ENCODE measurements at places on chromosomes 11 and 22. TPM values are rescaled to one million over a fixed set of nuclear protein-coding genes. Genes with fewer than 3 reads are reported as not detected.

GRCh38 chr11:57335023-57335342 lies 709 bp downstream of the SSRP1 start:
- DNase-seq = no peak

The MICALL1 gene
- total RNA-seq = 5.5 TPM

The NOX4 gene
- 0.80 TPM for total RNA-seq

- DNase-seq = no peak
Observed at GRCh38 chr11:113272927-113273615, 41.3 kb upstream of the TTC12 start.

- DNase-seq = no peak
Observed at GRCh38 chr22:48104102-48104738, 1341.8 kb downstream of the TBC1D22A start.

GRCh38 chr11:116610190-116610589 lies 162.6 kb downstream of the BUD13 start:
- DNase-seq = no peak

- no peak for DNase-seq
Observed at GRCh38 chr11:7495882-7496551, 10.7 kb downstream of the OLFML1 start.

- DNase-seq = no peak
Observed at GRCh38 chr22:38204784-38205183, 3.0 kb downstream of the MAFF start.

DNA sequence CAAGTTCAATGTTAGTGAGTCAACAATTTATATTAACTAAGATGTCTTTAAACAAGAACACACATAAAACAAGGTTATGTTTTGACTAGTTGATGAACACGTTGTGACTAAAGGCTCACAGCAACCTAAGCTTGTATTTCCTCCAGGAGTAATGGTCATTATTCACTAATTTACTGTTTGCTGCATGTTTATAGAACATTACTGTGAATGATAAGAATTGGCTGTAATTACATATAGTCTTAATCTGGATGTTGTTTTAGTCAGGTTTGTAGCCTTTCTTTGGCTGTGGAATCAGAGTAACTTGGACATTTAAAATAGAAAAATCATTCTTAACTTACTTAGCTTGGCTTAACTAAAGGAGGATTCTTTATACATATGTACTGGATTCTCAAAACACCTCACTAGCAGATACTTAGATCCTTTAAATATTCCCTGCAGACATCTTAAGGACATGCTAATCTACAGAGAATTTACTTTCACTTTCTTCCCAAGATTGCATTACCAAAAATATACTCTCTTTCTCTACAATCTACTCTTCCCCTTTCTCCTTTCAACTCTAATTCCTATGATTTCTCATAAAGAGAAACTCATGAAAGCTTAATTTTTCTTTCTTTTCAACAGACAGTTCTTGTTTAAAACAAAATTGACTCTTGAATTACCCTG lies 319.7 kb upstream of the CTSC start:
- no peak for DNase-seq

The SCGB1A1 gene
- total RNA-seq = 1.5 TPM

GRCh38 chr11:67364783-67365722 lies 8.3 kb downstream of the CLCF1 start:
- no peak for DNase-seq

GRCh38 chr11:118170882-118171268 lies 5.6 kb downstream of the SCN2B start:
- no peak for DNase-seq

DNA sequence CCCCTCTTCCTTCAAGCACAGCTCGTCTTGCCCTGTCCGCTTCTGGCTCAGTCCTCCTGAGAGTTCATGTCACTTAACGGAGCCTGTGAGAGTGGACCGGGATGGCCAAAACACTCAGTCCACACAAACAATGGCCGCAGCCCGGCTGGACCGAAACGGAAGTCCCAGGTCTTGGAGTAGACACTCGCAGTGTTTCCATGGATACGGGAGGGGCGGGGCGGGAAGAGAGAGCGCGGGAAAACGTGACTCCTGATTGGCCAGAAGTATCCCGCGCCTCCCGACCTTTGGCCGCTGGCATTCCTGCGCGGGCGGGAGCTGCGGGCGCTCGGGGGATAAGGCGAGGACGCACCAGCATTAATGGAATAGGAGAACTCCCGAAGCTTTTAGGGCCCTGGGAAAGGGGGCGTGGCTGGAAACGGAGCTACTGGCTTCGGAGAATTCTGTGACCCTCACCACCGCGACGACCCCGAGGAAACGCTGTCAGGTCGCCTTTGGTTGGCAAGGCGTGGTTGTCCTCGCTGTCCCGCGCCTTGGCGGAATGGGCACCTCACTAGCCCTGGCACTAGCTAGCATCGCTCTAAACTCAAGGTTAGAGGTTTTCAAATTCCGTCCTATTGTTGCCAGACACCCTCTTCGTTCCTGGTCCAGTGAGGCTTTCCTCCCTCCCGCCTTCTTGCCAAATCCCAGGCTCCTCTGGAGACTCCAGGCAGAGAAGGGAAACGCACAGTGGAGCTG lies at the start of the genes NLRP14 and ZNF214:
Gene NLRP14 (plus strand): TSS at position 297 of the 735 bp plus-strand sequence. CDS start 18,108 bp downstream, outside the sequence.
Gene ZNF214 (minus strand): TSS at position 164 of the 735 bp plus-strand sequence. CDS start 17,511 bp downstream, outside the sequence.
- peak; percentile 12 for DNase-seq

- DNase-seq = peak; percentile 69
Observed at GRCh38 chr22:50269970-50270665, at the start of gene MAPK11. Gene MAPK11, minus strand, starts transcription at chr22:50270380. Its CDS starts 88 bp downstream, at chr22:50270292.

The RAB3IL1 gene
- total RNA-seq = 3.6 TPM

GRCh38 chr11:86117001-86117711 lies 48.3 kb upstream of the PICALM start:
- no peak for DNase-seq

The OR52I1 gene
- total RNA-seq = under 0.01 TPM

The CHST1 gene
- total RNA-seq = 0.80 TPM

GRCh38 chr22:21942407-21943343 lies 10.0 kb downstream of the PPM1F start:
- no peak for DNase-seq

- DNase-seq = no peak
Observed at GRCh38 chr22:27134315-27134701, 476.9 kb downstream of the MIAT start.

- no peak for DNase-seq
Observed at GRCh38 chr11:112185883-112186282, 10.6 kb downstream of the BCO2 start.

- DNase-seq = peak; percentile 4
Observed at GRCh38 chr11:81497202-81497804, 1236.4 kb downstream of the FAM181B start.

The C11orf58 gene
- 212 TPM for total RNA-seq

DNA sequence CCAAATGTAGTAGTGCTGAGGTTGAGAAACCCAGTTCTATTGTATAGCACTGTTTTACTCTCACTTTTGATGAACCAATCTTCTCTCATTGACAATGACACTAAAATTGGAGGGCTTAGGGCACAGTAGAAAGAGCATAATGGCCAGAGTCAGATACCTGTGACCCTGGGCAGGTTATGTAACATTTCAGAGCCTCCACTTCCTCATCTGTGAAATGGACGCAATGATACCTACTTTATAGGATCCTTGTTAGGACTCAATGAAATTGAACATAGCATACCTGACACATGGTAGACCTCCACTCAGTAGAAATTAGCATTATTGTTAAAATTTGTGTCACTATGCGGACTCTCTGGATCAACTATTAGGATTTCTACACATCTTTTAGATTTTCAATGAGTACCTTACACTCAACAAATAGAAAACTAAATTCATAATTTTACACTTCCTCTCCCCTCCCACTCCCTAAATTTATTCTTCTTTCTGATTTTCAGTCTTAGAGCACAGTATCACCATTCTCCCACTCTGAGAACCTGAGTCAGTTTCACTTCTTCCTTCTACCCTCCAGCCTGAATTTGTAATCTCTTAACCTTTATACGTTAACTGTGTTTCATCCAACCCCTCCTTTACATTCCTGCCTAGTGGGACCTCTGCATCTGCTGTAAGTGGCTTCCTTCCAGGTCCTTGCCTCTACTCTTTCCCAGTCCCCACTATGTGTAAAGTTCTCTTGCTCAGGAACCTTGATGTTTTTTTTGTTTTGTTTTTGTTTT lies 78.3 kb downstream of the MICAL2 start:
- DNase-seq = no peak

DNA sequence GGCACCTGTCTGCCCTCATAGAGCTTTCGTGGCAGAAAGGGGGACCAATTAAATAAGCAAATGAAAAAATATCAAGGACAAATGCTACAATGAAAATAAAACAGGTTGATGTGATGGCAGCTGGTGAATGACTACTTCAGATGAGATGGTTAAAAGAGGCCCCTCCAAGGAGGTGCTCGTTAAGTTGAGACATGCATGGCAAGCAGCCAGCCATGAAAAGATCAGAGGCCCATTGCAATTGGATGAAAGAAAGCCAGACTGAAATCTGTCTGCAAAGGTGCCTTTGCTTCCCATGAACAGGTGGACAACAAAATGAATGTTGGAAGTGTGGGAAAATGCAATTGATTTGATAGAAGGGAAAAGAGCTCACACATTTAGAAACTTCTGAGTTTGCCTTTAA lies 848 bp upstream of the TRPC6 start:
- no peak for DNase-seq

The SCN3B gene
- 0.14 TPM for total RNA-seq

GRCh38 chr11:8268530-8269400 lies 5.1 kb upstream of the LMO1 start:
- no peak for DNase-seq

The RNH1 gene
- total RNA-seq = 79.2 TPM

DNA sequence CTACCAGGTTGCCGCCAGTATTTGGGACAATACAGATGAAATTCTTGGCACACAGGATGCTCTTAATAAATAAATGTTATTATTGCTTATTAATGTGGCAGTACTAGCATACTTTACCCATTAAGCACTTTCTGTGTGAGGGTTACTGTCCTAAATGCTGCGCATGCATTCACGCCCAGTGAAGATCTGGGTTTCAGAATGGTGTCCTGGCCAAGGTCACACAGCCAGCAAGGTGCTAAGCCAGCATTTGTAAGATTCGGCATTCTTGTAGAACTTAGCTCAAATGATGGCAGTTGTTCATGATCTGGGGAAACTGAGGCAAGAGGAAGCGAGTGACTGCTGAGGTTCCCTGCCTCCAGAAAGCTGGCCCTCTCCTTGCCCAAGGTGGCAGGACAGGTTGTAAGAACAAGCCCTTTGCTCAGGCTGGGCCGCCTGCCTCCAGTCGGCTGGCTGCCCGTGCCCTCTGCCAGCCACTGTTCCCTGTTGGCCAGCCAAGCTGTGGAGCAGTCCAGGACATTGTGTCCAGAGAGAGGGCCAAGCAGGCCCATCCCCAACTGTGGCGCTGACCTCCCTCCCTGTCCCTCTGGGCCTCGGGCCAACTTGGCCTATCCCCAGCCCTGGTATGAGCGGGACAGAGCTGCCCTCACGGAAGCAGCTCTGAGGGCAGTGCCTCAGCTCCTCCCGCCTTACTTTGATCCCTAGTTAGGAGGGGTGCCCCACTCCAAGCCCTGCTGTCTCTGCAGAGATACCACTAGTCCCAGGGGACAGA lies 28.8 kb downstream of the TOB2 start:
- DNase-seq = no peak

- no peak for DNase-seq
Observed at GRCh38 chr11:69531717-69532088, 50.2 kb downstream of the LINC01488 start.

The TAF1D gene
- 198 TPM for total RNA-seq

GRCh38 chr11:125343718-125344131 lies 152.3 kb downstream of the FEZ1 start:
- DNase-seq = no peak

GRCh38 chr11:32062540-32062939 lies 28.3 kb upstream of the RCN1 start:
- DNase-seq = no peak

The DUSP8 gene
- 0.14 TPM for total RNA-seq

The MRGPRX3 gene
- total RNA-seq = not detected

DNA sequence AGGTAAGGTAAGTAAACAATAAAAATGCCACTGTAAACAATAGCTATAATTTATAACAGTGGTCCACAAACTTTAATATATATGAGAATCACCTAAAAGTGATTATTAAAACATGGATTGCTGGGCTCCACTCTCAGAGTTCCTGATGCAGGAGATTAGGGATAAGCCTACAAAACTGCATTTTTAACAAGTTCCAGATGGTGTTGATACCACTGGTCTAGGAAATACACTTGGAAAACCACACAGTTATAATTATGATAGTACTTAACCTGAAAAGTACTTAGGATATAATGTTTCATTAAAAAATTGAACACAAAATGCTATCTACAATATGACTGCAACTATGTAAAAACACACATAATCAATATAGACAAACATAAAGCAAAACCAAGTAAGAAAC lies 20.4 kb downstream of the FCHSD2 start:
- DNase-seq = no peak

- DNase-seq = no peak
Observed at GRCh38 chr11:101008961-101009689, 120.5 kb downstream of the PGR start.

DNA sequence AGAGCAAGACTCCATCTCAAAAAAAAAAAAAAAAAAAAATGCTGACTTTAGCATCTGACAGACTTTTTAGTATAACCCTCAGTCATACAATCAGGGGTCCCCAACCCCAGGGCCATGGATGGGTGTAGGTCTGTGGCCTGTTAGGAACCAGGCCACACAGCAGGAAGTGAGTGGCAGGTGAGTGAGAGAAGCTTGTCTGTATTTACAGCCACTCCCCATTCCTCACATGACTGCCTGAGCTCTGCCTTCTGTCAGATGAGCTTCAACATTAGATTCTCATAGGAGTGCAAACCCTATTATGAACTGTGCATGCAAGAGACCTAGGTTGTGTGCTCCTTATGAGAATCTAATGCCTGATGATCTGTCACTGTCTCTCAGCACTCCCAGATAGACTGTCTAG lies 3.3 kb downstream of the FAM227A start:
- no peak for DNase-seq

DNA sequence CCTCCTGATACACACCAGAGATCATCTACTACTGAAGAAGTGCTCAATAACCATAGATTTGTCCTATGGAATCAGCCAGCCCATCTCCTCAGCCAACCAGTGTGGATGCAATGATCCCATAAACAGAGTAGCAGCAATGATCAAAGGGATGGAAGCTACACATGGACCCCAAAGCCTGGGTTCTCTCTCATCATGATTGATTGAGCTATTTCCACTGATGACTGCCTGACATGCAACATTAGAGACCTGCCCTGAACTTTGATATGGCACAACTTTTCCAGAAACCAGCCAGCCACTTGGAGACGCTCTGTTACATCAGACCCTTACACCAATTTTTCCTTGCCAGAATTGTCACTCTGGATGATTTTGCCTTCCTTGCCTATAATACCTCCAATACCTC lies 471.6 kb downstream of the BUD13 start:
- no peak for DNase-seq

DNA sequence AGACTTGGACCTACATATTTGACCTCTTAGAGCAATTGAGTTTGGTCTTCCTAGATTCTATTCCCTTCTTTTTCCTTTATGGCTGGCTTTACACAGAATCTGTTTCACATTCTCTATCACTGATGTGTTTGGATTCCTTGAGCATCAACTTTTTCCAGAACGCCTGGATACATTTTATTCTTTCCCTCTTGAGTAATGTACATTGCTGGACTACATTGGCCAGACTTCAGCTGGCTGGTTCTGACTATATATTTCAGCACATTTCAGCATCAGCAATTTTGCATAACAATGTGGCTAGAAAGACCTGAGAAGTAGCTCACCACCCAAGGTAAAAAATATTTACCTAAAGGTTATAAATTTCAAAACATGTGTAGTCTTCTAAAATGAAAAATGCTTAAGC lies 2198.2 kb upstream of the RAG2 start:
- DNase-seq = no peak

GRCh38 chr11:6191742-6192141 lies 7.3 kb upstream of the OR52W1 start:
- no peak for DNase-seq

- no peak for DNase-seq
Observed at GRCh38 chr11:110778343-110778742, 66.1 kb upstream of the ARHGAP20 start.

- no peak for DNase-seq
Observed at GRCh38 chr22:39962071-39962470, 1.9 kb downstream of the TMA7B start.

All from thymus (tissue), 14 donors.